ENCODE measurements at places on chromosomes 3 and 15.
A peak's percentile ranks its signal among the peaks of the same experiment; 100 is the strongest.

DNA sequence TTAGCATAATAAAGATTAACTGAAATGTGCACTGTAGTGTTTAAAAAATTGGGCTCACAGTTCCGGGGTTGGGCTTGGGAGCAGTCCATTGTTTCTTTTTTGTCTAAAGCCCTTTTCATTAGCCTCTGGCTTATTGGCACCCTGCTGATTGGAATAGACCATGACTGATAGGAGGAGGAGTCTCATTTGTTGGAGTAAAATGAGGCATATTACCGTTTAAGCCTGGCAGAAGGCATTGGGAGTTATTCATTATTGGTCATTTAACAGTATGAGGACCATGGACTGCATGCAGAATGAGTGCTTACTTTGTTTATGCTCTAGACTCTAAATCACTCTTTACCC lies 139.0 kb upstream of the CGNL1 start:
- no peak for DNase-seq

- no peak for DNase-seq
Observed at GRCh38 chr3:41000471-41000870, 198.8 kb upstream of the CTNNB1 start.

DNA sequence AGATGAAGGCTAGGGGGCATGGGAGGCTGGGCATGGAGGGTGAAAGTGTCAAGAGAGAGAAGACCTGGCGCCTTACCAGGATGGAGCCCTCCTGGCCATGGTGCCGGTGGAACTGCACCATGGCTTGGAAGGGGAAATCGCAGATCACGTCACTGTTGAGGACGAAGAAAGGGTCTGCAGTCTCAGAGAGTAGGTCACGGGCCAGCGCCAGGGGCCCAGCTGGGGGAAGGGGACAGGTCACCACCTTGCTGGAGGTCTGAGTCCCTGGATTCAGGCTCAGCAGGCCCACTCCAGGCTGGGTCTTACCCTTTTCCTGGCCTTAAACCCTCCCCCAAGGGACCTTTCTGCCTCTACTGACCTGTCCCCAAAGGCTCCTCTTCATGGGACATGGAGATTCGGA lies 855 bp downstream of the GMPPB start:
- no peak for DNase-seq

DNA sequence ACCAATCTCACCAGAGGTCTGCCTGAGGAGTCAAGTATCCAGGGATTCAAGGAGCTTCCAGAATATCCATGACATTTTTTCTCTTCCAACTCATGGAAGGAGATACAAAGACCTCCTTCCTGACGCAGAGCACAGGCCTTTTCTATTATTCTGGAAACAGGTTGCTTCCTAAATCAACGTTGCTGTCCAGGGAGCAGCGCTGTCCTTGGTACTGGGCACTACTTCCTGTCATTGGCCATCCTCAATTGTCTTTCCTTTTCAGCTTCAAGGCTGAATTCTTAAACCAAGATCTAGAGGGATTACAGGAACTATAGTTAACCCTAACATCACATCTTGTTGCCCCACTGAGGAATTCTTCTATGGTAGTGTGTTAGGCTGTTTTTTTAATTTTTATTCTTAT lies 50.4 kb upstream of the TBC1D21 start:
- no peak for DNase-seq

DNA sequence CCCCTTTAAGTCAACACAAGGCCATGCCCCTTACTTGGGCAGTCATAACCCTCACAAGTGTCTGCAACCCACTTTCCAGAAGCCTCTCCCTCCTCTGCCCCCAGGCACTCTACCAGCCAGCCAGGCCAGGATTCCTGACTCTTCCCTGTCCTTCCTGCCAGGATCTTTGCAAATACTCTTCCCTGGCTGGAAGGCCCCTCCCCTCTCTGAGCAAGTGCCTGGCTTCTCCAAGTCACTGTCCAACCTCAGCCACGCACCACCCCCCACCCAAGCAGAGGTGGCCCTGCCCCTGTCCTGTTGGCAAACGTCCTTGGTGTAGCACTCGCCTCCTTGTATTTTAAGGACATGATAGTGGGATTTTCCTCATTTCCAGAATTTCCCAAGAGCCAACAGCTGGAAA lies 54.7 kb upstream of the USP3 start:
- no peak for DNase-seq

DNA sequence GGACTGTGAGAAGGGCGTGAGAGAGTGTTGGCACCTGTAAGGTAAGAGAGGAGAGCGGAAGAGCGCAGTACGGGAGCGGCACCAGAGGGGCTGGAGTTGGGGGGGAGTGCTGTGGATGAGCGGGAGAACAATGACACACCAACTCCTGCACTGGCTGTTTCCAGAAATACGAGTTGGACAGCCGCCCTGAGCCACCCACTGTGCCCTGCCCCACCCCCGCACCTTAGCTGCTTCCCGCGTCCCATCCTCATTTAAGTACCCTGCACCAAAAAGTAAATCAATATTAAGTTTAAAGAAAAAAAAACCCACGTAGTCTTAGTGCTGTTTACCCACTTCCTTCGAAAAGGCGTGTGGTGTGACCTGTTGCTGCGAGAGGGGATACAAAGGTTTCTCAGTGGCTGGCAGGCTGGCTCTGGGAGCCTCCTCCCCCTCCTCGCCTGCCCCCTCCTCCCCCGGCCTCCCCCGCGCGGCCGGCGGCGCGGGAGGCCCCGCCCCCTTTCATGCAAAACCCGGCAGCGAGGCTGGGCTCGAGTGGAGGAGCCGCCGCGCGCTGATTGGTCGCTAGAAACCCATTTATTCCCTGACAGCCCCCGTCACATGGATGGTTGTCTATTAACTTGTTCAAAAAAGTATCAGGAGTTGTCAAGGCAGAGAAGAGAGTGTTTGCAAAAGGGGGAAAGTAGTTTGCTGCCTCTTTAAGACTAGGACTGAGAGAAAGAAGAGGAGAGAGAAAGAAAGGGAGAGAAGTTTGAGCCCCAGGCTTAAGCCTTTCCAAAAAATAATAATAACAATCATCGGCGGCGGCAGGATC lies at the start of gene SOX2:
Gene SOX2 (plus strand): TSS at position 601 of the 811 bp plus-strand sequence. CDS start 436 bp downstream, outside the sequence.
- DNase-seq = peak; percentile 71

DNA sequence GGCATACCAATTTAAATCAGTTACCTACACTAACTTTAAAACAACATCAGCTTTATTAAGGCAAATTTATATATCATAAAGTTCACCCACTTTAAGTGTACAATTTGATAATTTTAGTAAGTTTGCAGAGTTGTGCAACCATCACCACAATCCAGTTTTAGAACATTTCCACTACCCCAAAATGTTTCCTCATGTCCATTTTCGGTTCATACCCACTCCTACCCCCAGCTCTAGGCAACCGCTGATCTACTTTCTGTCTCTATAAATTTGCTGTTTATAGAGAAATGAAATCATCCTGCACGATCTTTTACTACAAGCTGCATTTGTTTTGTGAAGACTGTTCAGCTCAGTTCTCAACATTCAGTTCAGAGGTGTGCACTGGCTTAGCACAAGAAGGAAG lies 31.5 kb upstream of the FAM81A start:
- DNase-seq = no peak

GRCh38 chr3:134397755-134398154 lies 23.5 kb upstream of the AMOTL2 start:
- DNase-seq = no peak

- DNase-seq = no peak
Observed at GRCh38 chr3:10356461-10356981, 35.6 kb upstream of the SEC13 start.

DNA sequence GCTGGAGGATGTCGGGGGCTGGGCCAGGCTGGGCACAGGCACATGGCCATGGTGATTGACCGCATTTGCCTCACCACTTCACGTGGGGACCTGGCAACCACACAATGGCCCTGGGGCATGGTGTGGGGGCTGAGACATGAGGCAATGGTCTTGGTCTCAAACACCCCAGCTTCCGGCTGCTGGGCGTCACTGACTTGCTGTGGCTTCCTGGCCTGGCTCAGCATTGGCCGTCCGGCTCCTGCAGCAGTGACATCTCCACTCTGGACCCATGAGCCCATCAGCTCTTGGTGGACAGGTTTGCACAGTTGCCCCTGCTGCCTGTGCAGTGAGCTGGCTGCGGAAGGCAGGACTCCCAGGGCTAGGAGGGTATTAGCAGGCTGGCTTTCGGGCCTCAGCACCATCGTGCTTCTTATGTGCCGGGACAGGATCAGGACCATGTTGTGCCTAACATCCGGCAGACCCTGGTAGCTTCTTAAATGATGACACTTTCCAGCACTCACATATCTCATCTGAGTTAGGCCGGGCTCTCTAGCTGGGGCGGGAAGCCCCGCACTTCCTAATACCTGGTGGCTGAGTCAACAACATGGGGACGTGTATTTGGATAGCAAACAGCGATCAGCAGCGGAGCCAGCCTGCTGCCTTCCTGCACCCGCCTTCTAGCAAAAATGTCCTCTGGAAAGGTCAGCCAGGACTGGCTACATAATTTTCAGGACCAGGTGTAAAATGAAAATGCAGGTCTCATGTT lies 34.1 kb downstream of the ZNF710 start:
- no peak for DNase-seq
